ENCODE measurements at places on chromosomes 12 and 14.

DNA sequence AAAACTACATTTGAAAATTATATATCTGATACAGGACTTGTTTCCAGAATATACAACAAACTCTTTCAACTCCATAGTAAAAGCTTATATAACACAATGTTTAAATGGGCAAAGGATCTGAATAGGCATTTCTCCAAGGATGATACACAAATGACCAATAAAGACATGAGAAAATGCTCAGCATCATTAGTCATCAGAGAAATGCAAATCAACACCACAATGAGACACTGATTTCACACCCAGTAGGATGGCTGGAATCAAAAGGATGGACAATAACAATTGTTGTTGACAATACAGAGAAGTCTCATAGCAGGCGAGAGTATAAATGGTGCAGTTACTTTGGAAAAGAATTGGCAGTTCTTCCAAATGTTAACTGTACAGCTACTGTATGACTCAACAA, 394.9 kb downstream of the BCL11B start:
- DNase-seq = no peak

DNA sequence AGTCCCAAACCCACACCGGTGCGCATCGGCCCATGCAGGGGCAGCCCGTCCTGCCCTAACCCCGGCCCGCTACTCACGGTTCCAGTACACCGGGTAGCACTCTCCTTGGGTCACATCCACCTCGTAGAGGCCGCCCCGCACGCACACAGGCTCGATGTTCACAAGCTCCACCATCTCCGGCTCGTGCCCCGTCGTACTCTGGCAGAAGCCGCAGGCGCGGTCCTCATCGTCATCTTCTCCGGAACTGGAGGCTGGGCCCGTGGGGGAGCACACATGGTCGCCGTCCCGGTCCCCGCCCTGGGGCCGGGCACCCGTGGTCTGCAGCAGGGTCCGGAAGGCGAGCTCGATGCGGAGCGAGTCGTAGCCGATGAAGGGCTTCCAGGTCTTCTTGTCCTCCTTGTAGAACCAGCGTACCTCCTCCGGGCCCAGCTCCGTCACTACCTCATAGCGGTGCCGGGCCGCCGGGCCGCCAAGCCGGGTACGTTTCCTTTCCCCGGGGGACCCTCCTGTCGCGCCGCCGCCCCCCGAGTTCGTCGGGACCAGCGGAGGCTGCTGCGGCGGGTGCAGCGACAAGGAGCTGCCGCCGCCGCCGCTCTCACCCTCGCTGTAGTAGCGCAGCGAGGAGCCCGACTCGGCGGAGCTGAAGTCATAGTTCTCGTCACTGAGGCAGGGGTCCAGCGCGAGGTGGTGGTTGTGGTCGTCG, 788 bp downstream of the DDHD1 start:
- no peak for DNase-seq

GRCh38 chr12:93360688-93361087, 17.0 kb upstream of the NUDT4 start:
- DNase-seq = no peak

DNA sequence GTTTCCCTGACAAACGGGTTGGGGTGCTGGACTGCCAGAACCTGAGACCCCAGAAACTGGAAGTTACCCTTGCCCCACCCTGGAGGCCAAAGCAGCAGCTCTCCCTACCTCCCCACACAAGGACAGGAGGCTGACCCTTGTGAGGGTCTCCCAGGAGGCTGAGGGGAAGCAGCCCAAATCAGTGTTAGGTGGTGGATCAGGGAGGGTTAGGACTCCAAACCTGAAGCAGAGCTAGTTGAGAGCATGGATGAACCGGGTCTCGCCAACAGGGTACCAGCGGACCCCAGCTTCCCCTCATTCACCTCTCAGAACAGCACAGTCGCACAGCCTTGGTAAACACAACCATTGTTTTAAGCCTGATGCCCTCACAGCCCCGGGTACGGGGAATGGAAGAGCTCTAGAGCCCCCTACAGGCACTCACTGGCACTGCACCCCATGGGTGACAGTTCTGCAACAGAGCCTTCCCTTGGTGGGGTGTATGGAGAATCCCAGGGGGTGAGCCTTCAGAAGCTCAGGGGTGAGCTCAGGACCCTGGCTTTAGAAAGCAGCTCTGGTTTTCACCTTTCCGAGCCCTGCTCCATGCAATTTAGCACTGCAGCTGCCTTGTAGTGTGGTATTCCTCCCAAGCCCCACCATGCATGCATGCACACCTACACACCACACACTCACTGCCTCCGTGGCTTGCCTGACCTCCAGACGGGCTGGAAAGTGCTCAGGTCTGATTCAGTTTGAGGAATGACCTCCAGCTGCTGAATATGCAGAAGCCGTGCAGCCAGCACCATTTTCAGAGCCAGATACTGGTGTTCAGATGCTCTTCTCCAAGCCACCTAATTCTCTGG, 11.2 kb downstream of the ESRRB start:
- DNase-seq = peak; percentile 58

GRCh38 chr14:27958757-27959156, 807.8 kb upstream of the FOXG1 start:
- no peak for DNase-seq

DNA sequence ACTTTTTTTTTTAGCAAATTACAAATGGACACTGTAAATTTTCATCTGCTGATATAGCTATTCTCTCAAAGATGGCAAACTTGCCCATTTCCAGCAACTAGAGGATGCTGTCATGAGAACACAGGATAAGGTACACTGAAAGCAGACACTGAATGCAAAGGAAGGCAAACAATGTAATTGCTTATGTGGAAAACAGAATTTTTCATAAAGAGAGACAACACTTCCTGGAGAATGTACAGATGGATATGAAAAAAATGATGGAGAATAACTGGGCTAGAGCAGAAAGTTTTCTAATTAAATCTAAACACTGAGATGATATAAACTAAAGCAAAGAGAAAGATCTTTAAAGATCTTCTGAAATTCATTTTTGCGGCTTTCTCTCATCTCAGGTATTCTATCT, 581 bp downstream of the CD69 start:
- DNase-seq = no peak

DNA sequence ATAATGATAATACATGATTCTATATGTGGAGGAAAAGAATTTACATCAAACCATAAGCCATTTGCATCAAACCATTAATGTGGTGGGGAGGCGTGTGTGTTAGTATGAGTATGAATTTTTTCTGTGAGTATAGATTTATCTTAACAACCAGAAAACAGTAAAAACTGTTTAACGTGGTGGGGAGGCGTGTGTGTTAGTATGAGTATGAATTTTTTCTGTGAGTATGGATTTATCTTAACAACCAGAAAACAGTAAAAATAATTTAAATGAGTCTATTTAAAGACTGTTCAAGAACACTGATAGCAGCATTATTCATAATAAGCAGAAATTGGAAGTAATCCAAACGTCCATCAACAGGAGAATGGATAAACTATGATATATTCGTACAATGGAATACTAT, 9.1 kb upstream of the MSI1 start:
- DNase-seq = no peak

Data from Caco-2 (cell line).